ENCODE measurements at places on chromosomes 2 and 18.

DNA sequence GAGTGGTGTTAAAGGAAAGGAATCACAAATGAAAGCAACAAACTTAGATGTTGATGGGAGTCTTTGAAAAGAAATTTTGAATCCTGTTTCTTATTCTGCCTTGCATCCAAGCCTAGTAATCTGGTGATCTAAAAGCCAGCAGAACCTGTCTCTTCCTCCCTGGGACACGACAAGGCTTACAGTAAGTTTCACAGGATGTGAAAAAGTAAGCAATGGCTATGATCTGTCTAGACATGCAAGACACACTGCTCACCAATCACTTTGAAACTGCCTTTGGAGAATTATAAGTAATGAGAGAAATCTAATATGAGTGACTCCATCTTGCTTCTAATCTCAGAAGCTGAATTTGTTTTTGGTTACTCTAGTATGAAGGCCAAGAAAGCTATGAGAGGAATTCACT is 103.7 kb downstream of the KCNH7 start:
- DNase-seq, result no peak

DNA sequence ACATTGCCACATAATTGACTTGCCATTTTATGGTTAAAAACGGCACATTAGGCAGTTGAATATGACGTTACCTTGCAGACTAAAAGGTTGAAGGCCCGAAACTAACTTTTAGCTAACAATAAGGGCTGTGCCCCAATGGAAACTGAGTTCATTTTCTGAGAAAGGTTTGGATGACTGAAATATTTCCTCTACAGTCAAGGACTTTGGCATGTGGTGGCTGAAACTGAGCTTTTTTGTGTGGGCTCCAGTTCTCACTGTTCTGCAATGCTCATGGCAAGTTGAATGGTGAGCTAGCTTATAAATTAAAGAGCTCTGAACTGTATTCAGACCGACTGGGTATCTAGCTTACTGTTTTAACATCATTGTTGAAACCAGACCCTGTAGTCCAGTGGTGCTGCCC is 23.8 kb upstream of the TXNDC2 start:
- DNase-seq, result no peak

DNA sequence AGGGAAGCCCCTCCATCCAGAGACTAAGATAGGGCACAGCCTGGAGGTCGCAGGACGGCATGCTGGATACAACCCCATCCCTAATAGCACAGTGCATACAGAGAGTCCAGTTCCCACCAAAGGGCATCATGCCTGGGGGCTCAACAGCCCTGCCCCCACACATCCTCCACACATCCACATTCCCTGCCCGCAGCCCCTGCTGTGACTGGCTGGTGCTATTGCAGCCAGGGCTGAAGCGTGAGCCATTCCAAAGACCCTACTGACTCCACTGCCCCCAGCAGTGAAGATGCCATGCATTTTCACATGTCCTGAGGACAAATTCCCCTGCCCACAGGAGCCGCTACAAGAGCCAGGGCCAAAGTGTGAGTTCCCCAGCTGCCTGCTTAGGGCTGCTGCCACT is 641.6 kb downstream of the METTL4 start:
- DNase-seq, result no peak

DNA sequence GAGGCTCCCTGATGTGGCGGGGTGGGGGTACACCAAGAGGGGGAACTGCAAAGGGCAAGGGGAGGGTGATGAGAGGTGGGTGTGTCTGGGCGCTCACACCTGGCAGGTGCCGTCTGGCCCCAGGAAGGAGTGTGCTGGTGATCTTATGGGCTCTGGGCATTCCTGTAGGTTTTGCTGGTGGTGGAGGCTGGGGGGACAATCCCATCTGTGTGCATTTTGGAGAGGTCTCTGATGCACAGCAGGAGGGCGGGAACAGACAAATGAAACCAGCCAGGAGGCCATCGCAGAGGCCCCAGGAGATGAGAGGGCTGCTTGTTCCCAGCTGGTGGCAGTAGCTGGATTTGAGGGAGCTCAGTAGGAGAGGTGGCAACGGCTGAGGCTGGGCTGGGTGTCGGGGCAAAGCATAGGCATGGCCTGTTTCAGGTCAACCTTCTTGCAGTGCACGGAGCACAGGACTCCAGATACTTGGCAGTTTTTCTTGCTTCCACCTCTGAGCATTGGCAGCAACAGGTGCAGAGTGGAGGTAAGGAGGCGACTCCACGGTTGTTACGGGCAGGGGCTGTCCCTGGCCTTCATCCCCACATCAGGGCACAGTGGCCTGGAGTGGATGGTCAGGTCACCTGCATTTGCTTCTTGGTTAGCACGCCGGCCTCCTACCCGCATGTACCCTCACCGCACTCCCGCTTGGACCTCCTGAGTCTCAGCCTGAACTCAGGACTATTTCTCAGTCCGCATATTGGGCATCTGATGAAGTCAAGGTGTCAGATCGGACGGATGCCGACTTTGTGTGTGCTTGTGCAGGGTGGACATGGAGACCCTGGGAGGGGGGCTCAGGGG is 194.2 kb upstream of the HDAC4 start:
- no peak for DNase-seq

- DNase-seq, result no peak
Observed at GRCh38 chr2:108184419-108184818, 55.3 kb upstream of the SULT1C3 start.

- DNase-seq, result peak; percentile 3
Observed at GRCh38 chr2:122191331-122191730, 435.9 kb downstream of the TSN start.

DNA sequence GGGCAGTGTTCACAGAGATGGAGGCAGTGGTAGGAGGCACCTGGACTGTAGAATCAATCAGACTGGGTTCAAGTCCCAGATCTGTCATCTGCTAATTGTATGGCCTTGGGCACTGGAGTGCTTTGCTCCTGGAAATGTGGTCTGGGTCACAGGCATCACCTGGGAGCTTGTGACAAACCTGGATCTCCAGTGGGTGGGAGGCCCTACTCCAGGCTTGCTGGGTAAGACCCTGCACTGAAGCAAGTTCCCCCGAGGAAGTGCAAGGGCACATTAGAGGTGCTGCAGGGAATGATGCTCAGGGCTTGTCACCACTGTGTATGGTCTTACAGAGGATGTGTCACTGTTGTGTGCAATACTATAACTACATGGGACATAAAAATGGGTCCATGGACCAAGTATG is 220.5 kb upstream of the ID2 start:
- DNase-seq, result no peak

DNA sequence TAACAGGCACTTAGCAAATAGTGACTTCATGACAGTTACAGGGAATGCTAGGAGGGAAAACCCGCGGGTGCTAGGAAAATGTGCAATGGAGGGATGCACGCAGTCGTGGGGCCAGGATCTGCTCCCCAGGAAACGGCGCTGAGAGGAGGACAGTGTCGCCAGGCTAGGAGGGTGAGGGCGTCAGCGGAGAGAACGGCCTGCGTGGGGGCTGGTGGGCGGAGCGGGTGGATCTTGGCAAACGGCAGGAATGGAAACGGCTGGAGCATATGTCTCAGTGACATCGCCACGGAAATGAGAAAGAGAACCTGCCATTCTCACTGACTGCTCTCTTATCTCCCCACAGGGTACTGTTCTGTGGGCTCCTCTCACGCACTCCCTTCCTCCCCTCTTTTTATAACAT is 478.5 kb upstream of the ID2 start:
- DNase-seq, result no peak

DNA sequence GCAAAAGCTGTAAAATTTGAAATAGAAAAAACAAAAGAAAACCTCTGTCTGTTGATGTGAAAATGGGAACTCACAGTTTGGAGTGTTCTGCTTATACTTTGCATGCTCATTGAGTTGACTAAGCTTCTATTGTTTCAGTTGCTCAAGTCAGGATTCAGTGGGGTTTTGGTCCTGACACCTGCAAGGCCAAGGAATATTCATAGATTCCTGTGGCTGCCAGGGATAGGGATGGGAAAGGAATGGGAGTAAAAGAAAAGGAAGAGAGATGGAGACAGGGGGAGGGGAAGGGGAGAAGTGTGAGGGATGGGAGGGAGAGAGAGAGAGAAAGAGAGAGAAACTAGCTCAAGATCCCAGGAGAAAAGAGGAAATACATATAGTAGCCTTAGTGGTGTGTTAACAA is 1.3 kb downstream of the CPS1 start:
- DNase-seq, result no peak

DNA sequence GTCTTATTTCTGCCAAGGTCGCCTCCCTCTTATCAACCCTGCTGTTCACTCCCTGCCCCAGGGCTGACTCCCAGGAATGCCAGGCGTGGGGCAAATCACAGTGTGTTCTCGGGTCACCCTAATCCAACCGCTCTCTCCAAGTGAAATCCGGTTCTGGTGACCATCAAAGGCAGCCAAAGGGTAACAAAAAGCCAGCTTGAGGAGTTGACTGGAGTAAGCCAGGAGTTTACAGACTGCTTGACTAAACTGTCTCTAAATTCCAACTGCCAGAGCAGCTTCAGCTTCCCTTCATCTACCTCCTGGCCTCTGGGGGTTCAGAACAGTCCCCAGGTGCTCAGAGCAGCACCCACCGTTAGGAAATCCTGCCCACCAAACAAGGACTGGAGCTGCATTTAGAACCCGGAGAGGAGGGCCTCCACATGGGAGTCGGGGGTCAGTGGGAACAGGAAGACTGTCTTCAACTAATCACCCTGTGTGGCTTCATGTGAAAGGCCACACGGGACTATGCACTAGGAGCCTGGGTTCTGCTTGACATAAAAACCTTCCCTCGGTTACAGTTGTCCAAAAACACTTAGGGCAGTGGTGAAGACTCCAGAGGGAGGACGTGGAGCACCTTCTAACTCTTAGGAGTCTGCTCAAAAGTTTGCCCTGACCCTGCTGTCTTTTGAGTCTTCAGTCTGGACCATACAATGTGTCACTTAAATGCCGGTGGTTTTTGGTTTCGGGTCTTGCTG is 24.2 kb upstream of the MCFD2 start:
- no peak for DNase-seq

DNA sequence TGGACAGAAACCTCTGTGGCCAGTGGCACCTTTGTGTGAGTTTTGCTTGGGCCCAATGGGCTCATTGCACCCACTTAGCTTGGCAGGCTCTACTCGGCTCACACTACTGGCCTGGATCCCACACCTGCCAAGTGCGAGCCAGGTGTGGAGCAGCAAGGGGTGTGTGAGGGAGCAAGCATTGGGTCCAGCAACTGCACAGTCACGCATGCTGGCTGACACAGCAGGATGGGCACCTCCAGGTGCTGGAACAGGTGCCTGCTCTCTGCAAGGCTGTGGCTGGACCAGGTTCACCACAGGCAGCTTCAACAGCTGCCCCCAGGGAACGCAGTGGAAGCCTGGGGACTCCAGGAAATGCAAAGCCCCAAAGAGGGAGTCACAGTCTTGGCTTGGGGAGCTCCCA is 94.2 kb downstream of the DOK6 start:
- DNase-seq, result no peak

DNA sequence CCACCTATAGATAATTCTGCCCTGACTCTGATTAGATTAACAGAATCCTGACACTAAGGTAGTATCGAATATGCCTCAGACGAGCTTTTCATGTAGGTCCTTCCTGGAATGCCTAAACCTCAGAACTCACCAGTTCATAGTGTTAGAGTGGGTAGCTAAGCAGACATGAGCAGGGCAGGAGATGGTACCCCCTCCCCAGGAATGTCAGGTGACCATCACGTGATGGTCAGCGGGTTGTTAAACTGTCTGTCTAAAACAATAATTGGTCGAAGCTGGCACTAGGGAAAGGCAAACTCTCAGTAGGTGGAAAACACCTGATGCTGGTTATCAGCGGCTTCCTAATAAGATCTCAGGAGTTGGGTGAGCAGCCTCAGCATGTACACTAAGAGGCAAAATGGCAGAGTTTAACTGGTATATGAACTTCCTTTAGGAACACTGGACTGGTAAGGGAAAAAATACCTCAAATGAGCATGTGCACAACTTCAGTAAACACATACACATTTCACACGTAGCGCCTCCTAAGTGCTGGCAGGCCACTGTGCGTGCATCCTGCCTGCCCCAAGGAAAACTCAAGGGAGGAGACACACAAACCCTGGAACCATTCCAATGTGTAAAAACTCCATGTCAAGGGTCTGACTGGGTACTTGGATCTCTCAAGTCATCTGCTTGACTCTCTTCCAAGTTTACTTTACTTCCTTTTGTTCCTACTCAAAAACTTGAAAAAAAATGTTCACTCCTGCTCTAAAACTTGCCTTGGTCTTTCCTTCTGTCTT is 339.5 kb downstream of the GULP1 start:
- DNase-seq, result no peak

GRCh38 chr2:11716689-11717321 is 29.6 kb upstream of the LPIN1 start:
- no peak for DNase-seq

GRCh38 chr2:39370101-39370500 is 67.0 kb downstream of the MAP4K3 start:
- no peak for DNase-seq

DNA sequence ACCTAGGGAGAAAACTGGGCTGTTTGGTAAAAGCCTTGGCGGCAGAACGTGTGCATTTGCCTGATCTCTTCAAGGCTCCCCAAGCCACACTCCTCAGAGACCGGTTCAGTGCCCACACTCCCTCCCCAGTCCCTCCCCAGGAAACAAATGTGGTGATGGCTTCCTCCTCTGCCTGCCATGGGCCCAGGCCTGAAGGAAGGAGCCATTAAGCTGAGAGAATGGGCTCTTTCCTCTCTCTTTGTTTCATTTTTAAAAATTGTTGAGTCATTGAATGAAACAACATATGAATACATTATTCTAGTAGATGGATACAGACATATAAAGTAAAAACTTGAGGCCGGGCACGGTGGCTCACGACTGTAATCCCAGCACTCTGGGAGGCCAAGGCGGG is 50.6 kb upstream of the YWHAQ start:
- DNase-seq, result no peak

- DNase-seq, result no peak
Observed at GRCh38 chr2:42841344-42841743, 49.0 kb upstream of the HAAO start.

GRCh38 chr2:159551806-159552205 is 64.5 kb downstream of the BAZ2B start:
- no peak for DNase-seq

DNA sequence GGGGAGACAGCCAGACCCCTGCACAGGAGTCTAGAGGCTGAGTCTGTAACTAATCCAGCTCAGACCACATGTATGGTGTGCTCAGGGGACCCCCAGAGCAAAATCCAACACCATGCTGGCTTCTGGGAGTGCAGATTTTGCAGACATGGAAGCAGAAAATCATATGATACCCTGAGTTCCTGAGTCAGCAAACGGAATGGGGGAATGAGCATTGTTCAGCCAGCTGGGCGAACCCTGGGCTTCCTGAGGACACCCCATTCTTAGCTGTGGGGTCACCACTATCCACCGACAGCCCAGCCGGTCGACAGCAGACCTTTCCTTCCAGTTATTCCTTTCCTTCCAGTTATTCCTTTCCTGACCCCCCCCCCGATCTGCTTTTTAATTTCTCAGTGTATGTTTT is 322.9 kb downstream of the GBX2 start:
- DNase-seq, result no peak

GRCh38 chr2:120994301-120994995 is 258.8 kb downstream of the GLI2 start:
- DNase-seq, result no peak

DNA sequence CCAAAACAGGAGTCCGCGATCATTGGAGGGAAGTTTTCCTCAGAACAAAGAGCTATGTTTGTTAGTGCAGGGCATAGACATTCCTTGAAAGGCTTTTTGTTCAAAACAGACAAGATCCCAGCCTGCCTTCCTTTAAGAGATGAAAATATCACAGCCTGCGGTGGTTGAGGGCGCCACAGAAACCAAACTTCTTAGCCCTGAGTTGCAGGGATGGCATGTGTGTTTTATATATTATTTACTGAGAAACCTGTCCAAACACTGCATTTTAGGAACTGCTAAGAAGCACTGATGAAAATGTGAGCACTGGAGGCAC is 57.5 kb upstream of the TMEM178A start:
- DNase-seq, result no peak

Measured in LNCaP clone FGC (cell line).